ENCODE measurements at places on chromosomes 6 and 20.

- no peak for DNase-seq
Measured at GRCh38 chr6:40585223-40585622, 1.9 kb downstream of the LRFN2 start.

DNA sequence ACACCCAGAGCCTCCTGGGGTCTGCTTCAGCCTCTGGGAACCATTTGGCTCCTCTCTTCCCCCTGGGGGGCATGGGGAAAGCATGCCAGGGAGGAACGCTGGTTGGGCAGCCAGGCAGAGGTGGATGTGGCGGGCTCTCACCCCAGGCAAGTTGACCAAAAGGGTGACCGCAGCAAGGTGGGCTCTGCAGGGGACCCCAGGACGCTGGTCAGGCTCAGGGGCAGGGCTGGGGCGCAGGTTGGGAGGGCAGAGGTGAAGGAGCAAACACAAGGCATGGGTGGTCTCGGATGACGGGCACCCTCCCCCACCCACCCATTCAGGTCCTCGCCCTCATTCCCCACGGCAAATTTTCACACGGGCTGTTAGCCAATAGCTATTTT, 30.2 kb upstream of the MRGBP start:
- no peak for DNase-seq

DNA sequence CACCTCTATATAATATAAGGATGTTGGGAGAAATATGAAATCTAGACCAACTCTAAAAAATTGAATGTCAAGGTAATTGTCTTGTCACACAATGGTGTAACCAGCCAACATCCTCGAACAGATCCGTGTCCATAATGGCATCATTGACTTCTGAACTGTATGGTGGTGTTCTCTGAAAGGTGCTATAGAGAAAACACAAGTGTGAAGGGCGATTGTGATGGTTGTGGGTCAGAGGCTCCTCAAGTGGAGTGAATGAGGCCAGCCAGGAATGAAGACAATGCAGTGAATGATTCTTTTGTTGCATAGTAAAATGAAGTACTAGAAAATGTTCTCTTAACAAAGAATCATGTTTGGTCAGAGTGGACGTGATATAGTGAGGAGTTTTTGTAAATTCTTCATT, 58.3 kb downstream of the CARMIL1 start:
- DNase-seq, result no peak

DNA sequence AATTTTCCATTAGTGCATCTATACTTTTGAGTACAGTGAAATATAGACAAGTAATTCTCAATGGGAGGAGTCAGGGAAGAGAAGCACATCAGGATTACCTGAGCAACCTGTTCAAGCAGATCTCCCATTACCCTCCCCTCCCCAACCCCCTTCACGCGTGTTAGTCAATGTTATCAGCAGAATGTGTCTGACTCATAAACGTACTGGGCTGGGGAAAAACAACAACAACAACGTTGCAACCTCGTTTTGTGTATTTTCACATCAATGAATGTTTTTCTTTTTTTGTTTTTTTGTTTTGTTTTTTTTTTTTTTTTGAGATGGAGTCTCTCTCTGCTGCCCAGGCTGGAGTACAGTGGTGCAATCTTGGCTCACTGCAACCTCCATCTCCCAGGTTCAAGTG, 287.0 kb upstream of the STXBP5 start:
- DNase-seq, result no peak

DNA sequence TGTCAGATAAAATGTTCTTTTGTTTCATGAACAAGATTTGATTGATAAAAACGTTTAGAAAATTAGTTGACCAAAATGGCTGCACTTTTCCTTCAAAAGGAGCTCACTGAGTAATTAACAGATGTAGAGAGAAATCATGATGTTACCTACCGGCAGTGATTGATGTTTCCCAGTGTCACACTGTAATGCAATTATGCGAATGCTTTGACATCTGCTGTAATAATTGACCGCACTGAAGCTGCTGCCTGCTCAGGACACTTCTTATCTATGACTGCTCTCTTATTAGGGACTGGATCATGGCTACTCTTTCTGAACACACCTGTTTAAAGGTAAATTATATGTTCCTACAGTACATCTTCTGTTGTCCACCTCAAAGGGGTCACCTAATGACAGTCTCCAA, 94.6 kb downstream of the GPR63 start:
- no peak for DNase-seq

GRCh38 chr6:109521080-109521479, 38.1 kb upstream of the ZBTB24 start:
- no peak for DNase-seq

- DNase-seq, result no peak
Measured at GRCh38 chr6:8108759-8109539, 6.6 kb upstream of the EEF1E1 start.

DNA sequence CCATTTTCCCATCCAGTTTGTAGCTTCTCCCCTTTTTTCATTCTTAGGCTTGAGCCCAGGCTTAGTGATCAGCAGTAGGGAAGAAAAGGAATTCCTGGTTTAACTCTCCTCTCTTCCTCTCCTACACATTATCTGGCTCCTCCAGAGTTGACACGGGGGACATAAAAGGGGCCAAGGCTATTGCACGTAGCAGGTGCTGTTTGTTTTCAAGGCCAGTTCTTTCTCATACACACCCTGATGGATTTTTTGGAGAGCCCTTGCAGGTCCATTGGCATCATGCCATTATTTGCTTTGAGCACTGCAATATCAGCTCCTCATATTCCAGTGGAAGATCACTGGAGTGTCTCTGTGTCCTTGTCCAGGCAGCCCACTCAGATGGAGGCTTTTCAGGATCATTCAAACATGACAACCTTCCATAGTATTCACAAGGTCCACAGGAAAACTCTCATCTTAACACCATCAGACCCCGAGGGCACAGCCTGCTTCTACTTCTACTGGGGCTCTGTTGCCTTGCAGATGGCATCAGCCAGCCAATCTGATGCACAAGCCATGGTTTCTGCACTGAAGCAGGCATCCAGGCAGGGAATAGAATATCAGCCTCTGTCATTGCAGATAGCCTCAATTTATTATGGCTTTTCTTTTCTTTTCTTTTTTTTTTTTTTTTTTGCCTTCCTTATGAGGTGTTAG, 18.8 kb downstream of the PLCB4 start:
- no peak for DNase-seq

GRCh38 chr6:154732538-154733182, 556 bp upstream of the SCAF8 start:
- peak; percentile 31 for DNase-seq

DNA sequence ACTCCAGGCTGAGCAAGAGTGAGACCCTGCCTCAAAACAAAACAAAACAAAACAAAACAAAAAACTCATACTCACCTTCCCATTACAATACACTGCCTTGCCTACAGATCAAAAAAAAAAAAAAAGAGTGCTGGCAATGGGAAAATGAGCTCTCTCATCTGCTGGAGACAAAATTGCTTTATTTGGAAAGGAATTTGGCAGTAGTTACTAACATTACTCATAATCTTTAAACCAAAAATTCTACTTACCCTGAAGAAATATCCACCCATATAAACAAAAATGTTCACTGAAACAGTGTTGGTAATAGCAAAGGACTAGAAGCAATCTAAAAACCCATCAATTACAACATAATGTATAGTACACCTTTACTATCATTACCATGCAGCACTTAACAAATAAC, 120.4 kb downstream of the RNGTT start:
- DNase-seq, result no peak

- no peak for DNase-seq
Measured at GRCh38 chr20:50427719-50428083, 82.5 kb upstream of the PTPN1 start.

DNA sequence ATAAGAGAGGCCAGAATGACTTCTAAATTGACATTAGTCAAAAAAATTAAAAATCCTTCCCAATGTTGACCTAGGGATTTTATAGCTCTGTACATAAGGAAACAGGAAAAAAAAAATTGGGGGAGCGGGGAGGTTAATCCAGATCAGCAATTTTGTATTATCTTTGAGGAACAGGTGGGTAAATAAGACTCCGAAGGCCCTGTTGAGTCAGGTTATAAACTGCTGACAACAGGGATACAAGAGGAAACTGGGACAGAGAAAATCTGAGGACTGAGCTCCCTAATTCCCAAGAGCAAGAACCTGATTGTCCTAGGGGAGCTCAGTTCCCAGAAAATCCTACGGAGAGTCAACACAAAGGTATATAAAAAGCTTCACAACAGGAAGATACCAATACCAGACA, 26.8 kb upstream of the CRIP3 start:
- no peak for DNase-seq

DNA sequence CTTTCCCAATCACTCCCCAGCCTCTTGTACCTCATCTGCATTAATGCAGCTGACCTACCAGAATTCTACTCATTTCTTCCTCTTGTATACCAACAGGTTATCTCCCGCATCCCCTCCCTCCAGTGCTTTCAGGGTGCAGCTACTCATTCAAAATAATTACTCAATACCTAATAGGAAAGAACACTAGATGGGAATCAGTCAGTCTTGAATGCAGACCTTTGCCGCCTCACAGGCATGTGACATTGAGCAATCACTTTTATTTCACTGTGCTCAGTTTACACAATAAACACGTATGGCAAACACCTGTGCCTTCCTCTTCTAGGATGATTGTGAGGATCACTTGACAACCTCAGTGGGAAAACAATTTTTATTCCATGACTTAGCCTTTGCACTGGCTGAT, 13.3 kb downstream of the ZSCAN31 start:
- DNase-seq, result no peak

- no peak for DNase-seq
Measured at GRCh38 chr20:3927486-3928291, 38.5 kb downstream of the PANK2 start.

GRCh38 chr20:44938637-44939036, 21.6 kb downstream of the TOMM34 start:
- DNase-seq, result no peak

DNA sequence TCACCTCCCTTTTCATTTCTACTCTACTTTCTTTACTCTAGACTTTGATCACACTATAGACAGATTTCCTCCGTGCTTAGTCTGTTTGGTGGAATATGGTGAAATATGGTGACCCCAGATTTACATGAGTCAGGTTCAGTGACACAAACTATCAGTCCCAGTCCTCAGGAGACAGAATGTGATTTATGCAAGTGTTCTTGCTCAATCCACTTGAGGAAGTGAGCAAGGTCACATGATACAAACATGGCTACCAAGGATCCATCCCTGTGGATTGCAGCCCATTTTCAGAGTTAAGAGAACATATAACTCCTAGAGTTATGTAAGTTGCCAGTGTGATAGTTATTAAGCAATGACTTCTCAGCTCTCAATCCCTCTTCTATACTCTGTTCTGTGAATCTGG, 23.7 kb upstream of the TSHZ2 start:
- DNase-seq, result no peak

DNA sequence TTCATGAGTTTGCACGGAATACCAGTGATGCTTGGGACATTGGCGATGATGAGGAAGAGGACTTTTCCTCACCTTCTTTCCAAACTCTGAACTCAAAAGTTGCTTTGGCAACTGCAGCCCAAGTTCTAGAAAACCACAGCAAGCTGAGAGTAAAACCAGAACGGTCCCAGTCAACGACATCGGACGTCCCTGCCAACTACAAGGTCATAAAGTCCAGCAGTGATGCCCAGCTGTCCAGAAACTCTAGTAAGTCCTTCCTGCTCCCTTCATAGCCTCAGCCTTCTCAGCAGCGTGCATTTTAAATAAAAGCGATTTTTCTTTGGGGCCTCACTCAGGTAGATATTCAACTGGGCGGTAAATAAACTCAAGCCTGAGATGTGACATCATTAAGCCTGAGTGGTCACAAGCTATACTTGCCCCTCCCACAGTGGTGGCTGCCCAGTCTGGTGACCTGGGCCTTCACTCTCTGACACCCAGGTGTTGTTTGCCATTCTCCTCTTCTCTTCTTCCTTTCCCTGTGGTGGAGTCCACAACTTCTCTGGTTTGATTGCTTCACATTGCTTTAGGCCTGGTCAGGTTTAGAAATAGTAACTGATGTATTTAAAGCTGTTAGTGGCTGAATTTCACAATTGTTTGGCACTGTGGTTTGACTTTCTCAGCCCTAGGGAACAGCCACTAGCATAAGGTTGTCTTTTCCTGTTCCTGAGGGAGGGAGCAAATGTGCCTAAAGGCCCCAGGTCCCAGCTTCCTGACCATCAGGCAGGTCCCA, 21.6 kb upstream of the TMEM217 start:
- DNase-seq, result no peak

GRCh38 chr6:21885111-21885510, 291.6 kb downstream of the SOX4 start:
- no peak for DNase-seq

GRCh38 chr6:2655844-2656433, 94.8 kb downstream of the MYLK4 start:
- DNase-seq, result no peak

- no peak for DNase-seq
Measured at GRCh38 chr20:16624106-16624505, 50.9 kb upstream of the KIF16B start.

DNA sequence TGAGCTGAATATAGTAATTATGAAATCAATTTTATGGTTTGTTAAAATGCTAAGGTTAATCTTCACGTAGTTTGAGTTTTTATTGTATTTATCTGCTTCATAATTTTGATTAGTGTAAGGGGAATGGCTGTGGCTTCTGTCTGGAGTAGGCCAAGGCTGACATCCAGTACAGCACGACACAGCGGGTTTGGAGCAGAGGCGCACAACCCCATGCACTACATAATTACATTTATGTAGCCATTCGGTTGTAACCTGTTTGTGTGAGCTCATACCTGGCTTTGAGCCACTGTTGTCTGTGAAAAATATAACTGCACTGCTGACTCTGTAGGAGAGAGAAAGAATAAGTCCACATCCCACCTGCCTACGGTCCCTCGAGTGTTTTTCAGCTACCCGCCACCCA, 615.5 kb downstream of the EYS start:
- DNase-seq, result no peak

GRCh38 chr6:109332748-109333147, 49.5 kb downstream of the CD164 start:
- no peak for DNase-seq

GRCh38 chr6:55100686-55101085, 73.6 kb upstream of the HCRTR2 start:
- no peak for DNase-seq

DNA sequence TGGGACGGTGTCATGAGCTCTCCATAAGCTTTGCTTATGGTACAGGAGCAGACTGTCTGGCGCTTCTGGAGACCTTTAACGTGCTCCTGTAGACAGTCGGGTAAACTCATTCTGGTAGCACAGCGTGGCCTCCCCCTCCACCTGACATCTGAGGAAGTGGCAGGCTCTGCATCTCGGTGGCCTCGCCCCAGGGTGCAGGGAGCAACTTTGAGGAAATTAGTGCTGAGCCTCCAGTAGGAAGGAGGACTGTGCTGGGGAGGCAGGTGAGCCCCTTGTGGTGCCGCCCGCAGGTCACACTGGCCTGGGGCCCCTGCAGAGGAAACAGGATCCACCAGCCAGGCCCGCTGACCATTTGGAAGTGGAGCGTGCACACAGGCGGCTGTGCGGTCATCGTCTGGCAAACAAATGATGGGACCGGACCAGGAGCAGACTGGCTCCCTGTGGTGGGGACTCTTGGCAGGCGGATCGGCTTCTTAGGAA, 57.9 kb downstream of the SYNJ2 start:
- no peak for DNase-seq
